ENCODE measurements at places on chromosomes 12 and 14.

- DNase-seq: no peak
Measured at GRCh38 chr12:110546339-110546738, 36.8 kb downstream of the PPTC7 start.

- DNase-seq: no peak
Measured at GRCh38 chr14:103541709-103542604, 13.0 kb downstream of the TRMT61A start.

DNA sequence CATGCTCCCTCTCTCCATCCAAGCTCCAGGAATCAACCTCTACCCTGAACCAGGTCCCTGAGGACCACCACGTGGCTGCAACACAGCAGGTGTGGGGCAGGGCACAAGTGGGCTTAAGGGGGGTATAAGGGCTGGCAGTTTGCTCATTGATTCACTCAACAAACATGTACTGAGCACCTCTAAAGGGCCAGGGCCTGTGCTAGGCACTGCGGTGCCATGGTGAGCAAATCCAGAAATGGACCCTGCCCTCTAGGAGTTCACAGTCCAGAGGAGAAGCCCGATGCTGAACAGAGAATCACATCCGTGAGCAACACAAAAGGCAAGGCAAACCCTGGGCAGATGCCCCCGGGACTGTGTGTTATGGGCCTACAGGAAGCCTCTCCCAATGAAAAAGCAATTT lies 6.5 kb upstream of the AQP2 start:
- no peak for DNase-seq

DNA sequence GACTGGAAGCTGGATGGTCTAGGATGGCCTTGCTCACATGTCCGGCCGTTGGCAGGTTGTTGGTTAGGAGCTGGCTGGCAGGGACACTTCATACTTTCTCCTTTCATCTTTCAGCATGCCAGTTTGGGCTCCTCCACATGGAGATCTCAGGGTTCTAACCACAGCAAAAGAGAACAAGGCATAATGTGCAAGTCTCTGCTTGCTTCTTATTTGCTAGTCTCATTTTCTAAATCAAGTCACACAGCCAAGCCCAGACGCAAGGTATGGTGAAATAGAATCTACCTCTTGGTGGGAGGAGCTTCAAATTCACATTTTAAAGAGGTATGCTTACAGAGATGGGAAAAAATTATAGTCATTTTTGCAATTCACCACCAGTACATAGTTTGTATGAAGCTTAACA lies 69.1 kb upstream of the NAP1L1 start:
- no peak for DNase-seq

DNA sequence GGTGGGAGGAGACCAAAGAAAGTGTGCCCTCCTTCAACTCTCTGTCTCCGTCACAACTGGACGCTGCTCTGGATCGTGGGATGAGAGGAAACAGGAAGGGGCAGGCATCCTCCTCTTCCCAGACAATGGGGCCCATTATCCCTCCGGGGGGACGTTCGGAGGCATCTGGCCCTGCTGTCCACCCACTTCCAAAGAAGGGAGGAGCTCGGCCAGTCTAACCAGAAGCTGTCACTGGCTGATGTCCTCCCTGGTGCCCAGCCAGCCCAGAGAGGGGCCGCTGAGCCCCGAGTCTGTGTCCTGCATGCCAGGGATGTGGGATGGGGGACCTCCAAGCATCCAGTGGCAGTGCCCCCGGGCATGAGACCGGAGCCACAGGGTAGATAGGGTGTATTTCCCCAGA lies 39.8 kb upstream of the MEG3 start:
- no peak for DNase-seq

DNA sequence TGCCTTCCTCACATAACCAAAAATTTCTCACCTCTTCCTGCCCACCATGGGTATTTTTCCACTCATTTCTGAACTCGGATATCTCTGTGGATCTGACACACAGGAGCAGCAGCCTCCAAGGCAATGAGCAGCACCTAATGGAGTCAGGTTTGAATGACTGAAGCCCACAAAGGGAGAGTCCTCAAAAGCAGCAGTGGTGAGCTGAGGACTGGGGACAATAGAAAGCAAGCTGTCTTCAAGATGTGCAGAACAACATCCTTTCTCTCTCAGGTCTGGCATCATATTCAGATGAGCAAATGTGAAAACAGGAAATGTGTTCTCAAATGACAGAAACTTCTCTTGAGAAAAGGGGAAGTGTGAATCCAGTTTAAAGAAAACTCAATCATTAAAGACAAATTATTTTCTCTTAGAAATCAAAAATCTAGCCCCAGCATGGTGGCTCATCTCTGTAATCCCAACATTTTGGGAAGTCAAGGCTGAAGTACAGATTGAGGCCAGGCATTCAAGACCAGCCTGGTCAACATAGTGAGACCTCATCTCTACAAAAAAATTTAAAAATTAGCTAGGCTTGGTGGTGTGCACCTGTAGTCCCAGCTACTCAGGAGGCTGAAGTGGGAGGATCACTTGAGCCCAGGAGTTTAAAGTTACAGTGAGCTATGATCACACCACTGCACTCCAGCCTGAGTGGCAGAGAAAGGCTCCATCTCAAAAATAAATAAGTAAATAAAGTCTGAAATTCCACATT lies 54.2 kb downstream of the C12orf42 start:
- DNase-seq: no peak

Measured in NK-92 treated with Interleukin-12 subunit alpha and Interleukin-12 subunit beta, amount 100 ng/mL, for 24 hours (cell line).